CD14-positive monocyte (primary cell): ENCODE measurements at places on chromosomes 12 and 14.

DNA sequence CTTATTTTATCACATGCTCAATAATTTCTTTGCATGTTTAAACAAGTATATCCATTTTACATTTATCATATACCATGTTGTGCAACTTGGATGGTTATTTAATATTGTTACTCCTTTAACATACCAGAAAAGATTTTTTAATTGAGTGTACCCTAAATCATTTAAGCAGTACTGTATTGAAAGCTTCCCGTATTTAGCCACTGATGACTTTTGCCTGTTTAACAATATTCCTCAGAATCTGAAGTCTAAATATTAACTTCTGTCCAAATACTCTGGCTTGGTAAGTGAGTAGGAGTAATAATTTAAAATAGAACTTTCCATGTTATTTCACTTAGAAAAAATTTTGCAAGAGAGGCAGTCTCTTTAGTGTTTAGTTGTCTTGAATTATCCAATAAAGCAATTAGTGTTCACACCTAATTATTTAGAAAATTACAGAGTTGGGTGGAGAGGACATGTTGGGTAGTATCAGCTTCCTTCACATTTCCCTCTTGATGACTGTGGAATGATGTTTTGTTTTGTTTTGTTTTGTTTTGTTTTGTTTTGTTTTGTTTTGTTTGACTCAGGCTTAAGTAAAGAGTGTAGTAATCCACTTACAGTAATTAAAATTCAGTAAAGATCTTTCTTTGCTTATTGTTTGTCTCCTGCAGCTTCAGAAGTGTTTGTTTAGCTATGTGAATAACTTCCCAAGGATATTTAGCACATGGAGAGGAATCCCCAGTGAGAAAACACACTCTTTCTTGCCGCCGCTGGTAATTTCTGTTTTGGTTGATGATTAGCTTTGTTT lies 59.5 kb downstream of the DAAM1 start:
- no peak for DNase-seq

GRCh38 chr14:103161054-103161397 lies 37.8 kb downstream of the TNFAIP2 start:
- no peak for DNase-seq

GRCh38 chr12:89927226-89927698 lies 218.6 kb upstream of the ATP2B1 start:
- DNase-seq: peak; percentile 91

DNA sequence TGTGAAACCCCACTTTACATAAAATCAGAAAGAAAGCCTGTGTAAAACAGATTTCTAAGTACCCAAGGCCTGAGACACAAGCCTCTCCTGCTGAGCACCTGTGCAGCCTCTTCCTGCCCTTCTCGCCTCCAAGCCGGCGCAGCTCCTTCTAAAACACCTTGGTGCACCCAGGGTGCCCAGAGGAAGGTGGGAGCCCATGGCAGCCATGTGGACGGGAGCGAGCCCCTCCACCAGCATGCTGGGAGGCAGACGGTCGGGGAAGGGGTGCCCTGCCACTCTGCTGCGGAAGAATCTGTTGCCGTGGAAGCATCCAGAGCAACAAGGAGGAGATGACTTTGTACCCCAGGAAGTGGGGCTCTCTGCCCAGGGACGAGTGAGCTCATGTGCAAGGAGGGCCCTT lies 103.1 kb upstream of the C14orf180 start:
- no peak for DNase-seq

- DNase-seq: no peak
Measured at GRCh38 chr14:41482861-41483260, 123.8 kb upstream of the LRFN5 start.

- no peak for DNase-seq
Measured at GRCh38 chr12:106138633-106139421, at the start of gene NUAK1. NUAK1 (minus strand) TSS chr12:106138954; CDS start chr12:106138653, 301 bp downstream.

DNA sequence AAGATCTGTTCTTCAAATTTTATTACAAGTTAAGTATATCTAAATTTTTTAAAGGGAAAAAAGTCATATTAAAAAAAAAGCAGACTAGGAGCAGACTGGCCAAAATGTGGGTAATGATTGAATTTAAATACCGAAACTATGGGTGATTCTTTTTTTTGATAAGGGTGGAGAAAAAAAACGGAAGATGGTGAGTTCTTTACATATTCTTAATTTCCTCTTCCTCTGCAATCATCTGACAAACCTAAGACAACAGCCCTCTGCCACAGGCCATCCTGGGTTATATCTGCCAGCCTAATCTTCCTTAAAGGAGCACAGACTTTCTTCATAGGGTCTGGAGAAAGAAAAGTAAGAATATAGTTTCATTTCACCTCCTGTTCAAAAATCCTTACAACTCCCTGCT lies 108.0 kb downstream of the PPP2R5E start:
- no peak for DNase-seq

DNA sequence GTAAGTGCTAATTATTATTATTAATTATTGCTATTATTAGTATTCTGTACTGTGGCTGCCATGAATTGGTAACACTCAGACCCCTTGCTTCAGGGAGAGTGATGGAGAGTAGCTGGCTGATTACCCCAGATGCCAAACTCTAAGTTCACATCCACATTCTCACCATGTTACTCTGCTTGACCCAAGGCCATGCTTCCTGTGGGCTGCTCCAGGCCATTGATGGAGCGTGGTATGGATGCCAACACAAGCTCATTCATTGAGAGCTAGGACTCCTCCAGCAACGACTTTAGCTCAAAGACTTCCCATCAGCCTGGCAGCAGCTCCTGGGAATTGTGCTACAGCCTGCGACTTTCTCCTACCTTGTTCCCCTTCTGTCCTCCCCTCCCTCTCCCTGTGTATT lies 233.4 kb downstream of the MSRB3 start:
- DNase-seq: no peak

DNA sequence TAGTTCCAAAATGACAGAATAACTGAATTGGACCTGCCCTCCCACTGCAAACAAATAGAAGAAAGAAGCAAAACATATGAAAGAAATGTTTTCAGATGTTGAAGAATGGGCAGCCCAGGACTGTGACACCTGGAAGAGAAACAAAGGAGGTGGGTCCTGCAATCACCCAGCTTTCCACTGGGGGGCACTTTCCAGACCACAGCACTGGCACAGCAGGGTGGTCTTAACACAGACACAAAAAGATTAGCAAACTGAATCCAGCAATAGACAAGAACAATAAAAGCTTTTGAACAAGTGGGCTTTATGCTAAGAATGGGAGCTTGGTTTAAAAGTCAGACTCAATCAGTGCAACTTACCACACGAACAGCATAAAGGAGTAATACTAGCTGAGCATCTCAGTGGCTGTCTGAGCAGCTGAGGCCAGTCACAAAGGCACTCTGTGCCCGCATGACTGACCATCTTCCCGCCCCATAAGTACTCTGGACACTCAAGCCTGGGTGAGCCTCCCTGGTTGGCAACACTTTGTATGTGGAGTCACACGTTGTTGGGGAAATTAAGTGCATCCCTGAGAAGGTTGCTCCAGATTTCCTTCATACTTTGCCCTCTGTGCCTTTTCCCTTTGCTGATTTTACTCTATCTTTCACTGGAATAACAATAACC lies 27.7 kb downstream of the JKAMP start:
- no peak for DNase-seq

- DNase-seq: no peak
Measured at GRCh38 chr12:128078301-128078971, 188.5 kb upstream of the TMEM132C start.

DNA sequence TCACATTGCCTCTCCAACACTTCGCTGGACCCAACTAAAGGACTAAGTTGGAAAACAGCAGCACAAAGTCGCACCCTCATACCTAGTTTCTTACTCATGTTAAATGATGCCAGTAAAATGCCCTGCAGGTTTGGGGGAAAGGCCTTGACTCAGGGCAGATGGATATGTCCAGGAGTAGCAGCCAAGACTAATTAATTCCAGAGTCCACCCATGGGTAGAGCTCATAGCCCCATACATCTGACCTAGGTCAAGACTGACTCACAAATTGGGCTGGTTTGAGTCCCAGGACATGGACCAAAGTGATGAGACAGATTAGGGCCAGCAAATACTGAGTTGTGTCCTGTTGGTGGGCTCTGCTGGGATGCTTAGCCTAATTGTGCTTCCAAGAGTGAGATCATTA lies 224.0 kb upstream of the BTG1 start:
- DNase-seq: no peak

DNA sequence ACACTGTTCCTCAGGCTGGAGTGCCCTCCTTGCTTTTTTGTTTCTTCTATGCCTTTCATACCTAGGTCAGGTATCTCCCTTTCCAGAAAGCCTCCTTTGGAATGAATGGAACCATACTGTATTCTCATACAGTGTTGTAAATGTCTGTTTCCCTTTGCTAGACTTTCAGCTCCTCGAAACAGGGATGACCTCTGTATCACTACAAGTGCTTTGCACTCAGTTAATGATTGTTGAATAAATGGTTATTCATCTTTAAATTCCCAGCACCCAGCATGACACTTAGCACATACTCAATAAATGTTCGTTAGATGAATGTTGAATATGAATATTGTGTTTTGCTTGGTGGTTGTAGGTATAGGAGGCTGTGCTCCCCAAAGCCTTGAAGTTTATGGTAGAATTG lies 5.9 kb upstream of the TULP3 start:
- no peak for DNase-seq

GRCh38 chr14:59918824-59919569 lies 947 bp upstream of the LRRC9 start:
- DNase-seq: no peak

GRCh38 chr12:43895580-43896206 lies 59.8 kb downstream of the TMEM117 start:
- DNase-seq: no peak

DNA sequence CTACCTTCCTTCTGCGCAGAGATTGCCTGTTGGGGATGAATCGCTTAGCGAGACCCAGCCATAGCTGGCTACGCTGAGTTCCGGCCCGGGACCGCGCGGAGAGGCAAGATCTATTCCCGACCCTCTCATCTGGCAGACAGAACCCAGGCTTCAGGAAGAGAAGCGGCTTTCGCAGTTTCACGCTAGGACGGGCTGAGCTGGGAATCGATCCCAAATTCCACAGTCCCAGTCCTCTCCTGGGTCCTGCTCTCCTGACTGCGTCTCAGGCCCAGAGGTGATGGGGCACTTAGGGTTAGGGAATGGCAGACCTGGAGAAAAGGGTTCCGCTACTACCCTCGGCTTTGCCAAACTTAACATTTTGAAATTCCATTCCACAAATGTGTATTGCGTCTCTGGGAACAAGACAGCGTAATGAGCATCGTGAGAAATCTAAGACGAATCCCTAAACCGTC lies 2.8 kb downstream of the PTPN21 start:
- DNase-seq: peak; percentile 5

GRCh38 chr12:93097417-93097816 lies 168.3 kb upstream of the EEA1 start:
- no peak for DNase-seq

GRCh38 chr12:6782850-6783566 lies 6.3 kb upstream of the CD4 start:
- DNase-seq: no peak

DNA sequence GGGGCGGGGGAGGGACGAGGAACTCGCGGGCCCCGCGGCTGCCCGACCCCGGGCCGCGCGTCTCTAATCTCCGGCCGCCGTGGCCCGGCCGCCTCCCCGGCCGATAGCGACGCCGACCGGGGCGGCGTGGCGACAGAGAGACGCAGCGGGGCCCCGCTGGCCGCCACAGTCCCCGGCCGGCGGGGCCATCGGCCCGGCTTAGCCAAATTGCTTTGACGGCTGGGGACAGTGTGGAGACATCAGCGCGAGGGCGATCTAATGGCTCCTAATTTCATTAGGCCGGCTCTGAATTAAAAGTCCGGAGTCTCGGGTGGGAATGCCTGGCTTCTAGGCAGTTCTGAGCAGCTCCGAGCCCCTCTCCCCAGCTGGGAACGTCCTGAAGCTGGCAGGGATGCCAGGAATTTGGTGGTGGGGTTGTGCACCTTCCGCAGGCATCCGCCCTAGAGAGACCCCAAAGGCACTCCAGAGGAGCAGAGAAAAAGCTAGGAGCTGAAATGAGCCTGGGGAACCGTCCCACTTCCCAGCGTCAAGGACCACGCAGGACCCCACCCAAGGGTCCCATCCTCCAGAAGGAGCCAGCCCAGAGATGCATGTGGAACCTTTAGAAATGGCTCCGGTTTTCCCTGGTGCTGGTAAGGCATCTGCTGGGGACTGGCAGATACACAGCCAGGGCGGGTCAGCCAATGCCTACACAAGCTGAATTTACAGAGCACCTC lies 9.6 kb downstream of the TBX5 start:
- DNase-seq: no peak

DNA sequence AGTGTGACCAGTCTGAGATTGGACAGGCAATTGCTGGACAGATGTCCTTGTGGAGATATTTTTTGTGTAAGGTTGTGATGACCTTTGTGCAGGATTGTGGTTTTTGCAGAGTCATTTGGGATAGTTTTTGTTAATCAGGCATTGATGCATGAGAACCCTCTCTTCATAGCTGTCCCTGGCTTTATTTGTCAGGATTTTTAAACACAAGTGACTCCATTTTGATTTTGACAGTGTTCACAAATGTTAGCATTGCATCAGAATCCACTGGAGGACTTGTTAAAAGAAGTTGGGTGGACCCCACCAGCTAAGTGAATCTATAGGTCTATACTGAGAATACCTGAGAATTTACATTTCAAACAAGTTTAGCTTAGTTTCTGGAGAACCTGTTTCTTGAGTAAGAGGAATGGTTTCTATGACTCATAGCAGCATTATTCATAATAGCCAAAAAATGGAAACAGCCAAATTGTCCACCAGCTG lies 11.8 kb downstream of the FNTB start:
- peak; percentile 23 for DNase-seq

GRCh38 chr12:85603556-85603955 lies 232.7 kb downstream of the RASSF9 start:
- no peak for DNase-seq

DNA sequence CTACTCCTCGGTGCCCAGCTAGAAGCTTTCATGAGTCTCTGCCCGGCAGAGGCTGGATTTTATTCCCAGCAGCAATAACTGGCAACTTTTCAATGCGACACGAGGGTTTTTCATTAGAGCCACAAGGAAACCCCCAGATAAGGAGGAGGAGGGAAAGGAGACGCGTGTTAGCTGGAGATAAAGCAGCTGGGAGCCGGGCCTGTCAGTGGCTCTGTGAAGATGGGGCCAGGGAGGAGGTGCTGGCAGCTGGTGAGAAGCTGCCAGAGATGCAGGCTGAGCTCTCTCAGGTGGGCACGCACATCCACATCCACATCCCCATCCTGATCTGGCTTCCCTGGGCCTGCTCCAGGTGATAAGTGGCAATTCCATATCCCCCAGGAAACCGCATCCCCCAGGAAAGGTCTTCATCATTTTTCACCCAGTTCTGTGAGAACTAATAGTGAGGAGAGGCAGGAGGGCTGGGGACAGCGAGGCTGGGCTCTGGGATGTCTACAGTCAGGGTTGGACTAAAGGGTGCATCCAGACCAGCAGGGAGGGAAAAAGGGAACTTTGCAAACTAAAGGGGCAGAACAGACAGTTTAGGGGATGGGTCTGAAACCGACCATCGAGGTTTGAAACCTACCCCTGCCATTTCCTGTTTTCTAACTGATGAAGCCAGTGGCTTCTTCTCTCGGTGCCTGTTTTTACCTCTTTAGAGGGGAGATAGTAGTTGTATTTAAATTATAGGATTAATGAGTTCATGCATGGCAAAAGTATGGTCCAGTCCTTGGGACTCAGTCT lies 413.2 kb downstream of the DPF3 start:
- no peak for DNase-seq
